ENCODE measurements at places on chromosomes 1 and 21.

- no peak for DNase-seq
Observed at GRCh38 chr1:11134251-11134897, 34.7 kb upstream of the EXOSC10 start.

- no peak for DNase-seq
Observed at GRCh38 chr1:68725001-68725752, 228.3 kb upstream of the DEPDC1 start.

DNA sequence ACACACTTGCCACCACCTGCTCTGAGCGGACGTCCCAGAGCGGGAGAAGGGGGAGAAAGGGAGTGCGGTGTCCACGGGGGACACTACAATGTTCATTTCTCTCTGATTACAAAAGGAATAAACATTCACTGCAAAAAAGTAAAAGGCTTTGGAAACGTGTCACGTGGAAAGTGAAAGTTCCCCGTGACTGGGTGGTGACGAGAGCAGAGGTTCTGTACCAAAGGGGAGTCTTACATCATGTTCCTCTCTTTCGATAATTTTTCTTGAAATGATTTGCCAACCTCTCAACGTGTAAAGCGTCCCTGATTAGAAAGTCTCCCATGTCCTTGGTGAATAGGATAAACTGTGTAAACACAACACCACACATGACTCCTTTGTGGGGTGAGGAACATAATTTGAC lies 22.0 kb upstream of the PRDM15 start:
- DNase-seq, result no peak

- DNase-seq, result no peak
Observed at GRCh38 chr1:183368213-183369108, 49.7 kb downstream of the NMNAT2 start.

Data from glomerular endothelial cell (primary cell).